Right atrium auricular region (tissue), 2 donors: ENCODE measurements at places on chromosomes 4 and X. TPM values are rescaled to one million over a fixed set of nuclear protein-coding genes. Genes with fewer than 3 reads are reported as not detected.

- H3K4me3 ChIP-seq: no peak overlapping the region
- no peaks in the 10 kb centered on the region for H3K36me3 ChIP-seq
- no peak for DNase-seq
These were observed 74.7 kb downstream of the HCCS start for GRCh38 chrX:11185861-11186260.

DNA sequence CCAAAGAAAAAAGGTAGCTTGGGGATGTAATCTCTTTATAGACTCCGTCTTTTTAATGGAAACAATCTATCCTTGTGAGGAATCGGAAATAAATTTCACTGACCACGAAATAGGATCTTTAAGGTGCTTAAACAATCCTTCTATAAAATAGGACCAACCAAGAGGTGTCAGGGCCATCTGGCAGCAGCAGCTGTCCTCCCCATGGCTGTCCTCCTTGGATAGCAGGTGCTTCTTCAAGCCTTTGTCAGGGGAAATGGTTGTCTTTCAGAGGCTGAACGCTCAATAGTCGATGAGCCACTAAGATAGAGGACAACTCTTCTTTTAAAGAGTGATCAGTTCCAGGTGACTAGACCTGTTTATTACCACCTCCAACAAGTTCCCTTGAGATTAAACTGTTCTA lies 231.0 kb downstream of the ADGRL3 start:
- H3K4me1 ChIP-seq: no peaks in the 10 kb centered on the region
- no peaks in the 10 kb centered on the region for H3K27me3 ChIP-seq
- H3K27ac ChIP-seq: no peak overlapping the region

IRS4 gene
- total RNA-seq: not detected

- no peak overlapping the region for H3K4me3 ChIP-seq
- H3K27me3 ChIP-seq: no peaks in the 10 kb centered on the region
- no peaks in the 10 kb centered on the region for H3K36me3 ChIP-seq
- DNase-seq: no peak
These were observed 836.5 kb upstream of the HTR2C start for GRCh38 chrX:113747274-113747973.

DNA sequence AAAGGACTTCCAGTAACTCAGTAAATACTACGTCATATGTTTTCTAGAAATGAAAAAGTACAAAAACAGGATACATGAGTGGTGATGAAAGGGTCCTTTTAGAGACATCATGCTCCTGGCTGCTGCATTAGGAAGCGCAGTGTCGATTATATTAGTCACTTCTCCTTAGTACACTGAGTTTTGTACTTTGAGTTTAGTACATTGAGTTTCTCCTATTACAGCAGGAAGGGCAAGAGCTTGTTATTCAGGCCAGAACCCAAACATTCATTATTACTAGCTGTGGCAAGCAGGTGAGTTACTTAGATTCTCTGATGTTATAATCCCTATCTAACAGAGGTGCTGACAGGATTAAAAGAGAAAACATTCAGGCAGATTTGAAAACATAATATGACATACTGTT lies 21.3 kb downstream of the RPGR start:
- no peaks in the 10 kb centered on the region for H3K4me1 ChIP-seq
- peak overlapping the region; percentile 57 for H3K27ac ChIP-seq
- H3K27me3 ChIP-seq: no peaks in the 10 kb centered on the region
- no peaks in the 10 kb centered on the region for H3K36me3 ChIP-seq
- no peak for DNase-seq
- no peak overlapping the region for H3K4me3 ChIP-seq

GRCh38 chr4:188934320-188934962 lies 795.2 kb downstream of the TRIML1 start:
- H3K4me3 ChIP-seq: no peak overlapping the region
- no peaks in the 10 kb centered on the region for H3K36me3 ChIP-seq
- DNase-seq: no peak
- no peaks in the 10 kb centered on the region for H3K4me1 ChIP-seq
- H3K27me3 ChIP-seq: no peaks in the 10 kb centered on the region

VSIG4 gene
- total RNA-seq: 28.0 TPM

GRCh38 chr4:168972596-168972995 lies 37.5 kb downstream of the CBR4 start:
- no peaks in the 10 kb centered on the region for H3K27me3 ChIP-seq
- DNase-seq: no peak
- H3K4me3 ChIP-seq: no peak overlapping the region

TMEM185A gene
- 37.2 TPM for total RNA-seq

- H3K4me1 ChIP-seq: no peaks in the 10 kb centered on the region
- H3K4me3 ChIP-seq: no peak overlapping the region
- H3K27me3 ChIP-seq: no peaks in the 10 kb centered on the region
- no peak overlapping the region for H3K27ac ChIP-seq
- no peaks in the 10 kb centered on the region for H3K36me3 ChIP-seq
These were observed 89.9 kb upstream of the DHX15 start for GRCh38 chr4:24674279-24674678.

RASGEF1B gene
- 6.3 TPM for total RNA-seq

GRCh38 chr4:2805712-2806389 lies 13.0 kb downstream of the SH3BP2 start:
- no peaks in the 10 kb centered on the region for H3K27me3 ChIP-seq
- peak overlapping the region; percentile 64 for H3K27ac ChIP-seq
- H3K4me1 ChIP-seq: peaks cover 93% of the 10 kb centered on the region
- no peak for DNase-seq
- no peaks in the 10 kb centered on the region for H3K36me3 ChIP-seq
- H3K4me3 ChIP-seq: no peak overlapping the region

GRCh38 chr4:172666711-172667368 lies 501.8 kb upstream of the GALNT7 start:
- H3K36me3 ChIP-seq: no peaks in the 10 kb centered on the region
- no peak overlapping the region for H3K4me3 ChIP-seq
- no peak overlapping the region for H3K27ac ChIP-seq
- no peaks in the 10 kb centered on the region for H3K27me3 ChIP-seq

DNA sequence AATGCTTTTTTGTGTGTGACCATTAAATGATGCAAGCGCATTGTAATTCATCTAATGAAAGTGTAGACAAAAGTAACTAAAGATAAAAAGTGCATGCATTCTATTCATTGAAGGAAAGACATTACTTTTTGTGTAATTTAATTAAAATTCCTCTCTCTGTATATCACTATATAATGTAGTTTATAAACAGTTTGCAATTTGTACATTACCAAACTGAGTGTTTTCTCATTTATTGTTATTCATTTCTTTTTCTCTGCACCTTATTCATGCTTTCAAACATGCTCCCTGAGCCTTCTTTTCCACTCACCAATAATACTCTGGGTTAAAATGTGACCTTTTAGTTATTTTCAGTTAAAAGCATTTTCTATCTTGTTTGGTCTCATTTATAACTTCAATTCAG lies 713.7 kb upstream of the AADAT start:
- no peak for DNase-seq
- no peak overlapping the region for H3K4me3 ChIP-seq
- no peaks in the 10 kb centered on the region for H3K36me3 ChIP-seq
- H3K4me1 ChIP-seq: no peaks in the 10 kb centered on the region

DNA sequence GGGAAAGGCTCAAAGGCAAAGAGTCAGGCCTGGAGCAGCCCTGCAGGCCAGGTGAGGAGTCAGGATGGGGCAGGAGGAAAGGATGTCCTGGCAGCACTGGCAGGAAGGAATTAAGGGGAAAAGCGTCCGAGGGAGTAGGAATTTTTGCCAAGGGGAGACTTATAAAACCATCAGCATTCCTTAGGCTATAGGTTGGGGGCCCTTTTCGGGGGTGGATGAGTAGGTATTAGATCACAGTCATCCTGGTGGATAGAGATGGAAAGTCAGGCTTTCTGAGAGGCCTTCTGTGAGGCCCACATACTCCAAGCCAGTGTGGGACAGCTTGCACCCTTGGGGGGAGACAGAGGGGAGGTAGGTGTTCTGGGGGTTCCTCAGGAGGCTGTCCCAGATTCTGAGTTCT lies 12.3 kb downstream of the STARD8 start:
- no peak overlapping the region for H3K27ac ChIP-seq
- H3K4me3 ChIP-seq: no peak overlapping the region
- H3K36me3 ChIP-seq: no peaks in the 10 kb centered on the region
- H3K4me1 ChIP-seq: no peaks in the 10 kb centered on the region
- DNase-seq: no peak

- no peak overlapping the region for H3K27ac ChIP-seq
- no peaks in the 10 kb centered on the region for H3K36me3 ChIP-seq
- no peaks in the 10 kb centered on the region for H3K4me1 ChIP-seq
- no peak for DNase-seq
- no peaks in the 10 kb centered on the region for H3K27me3 ChIP-seq
These were observed 37.5 kb downstream of the BEX3 start for GRCh38 chrX:103413705-103414387.
